ENCODE measurements at places on chromosomes 5 and 9.

GRCh38 chr5:5018578-5018970, 121.6 kb upstream of the ADAMTS16 start:
- no peak for DNase-seq

DNA sequence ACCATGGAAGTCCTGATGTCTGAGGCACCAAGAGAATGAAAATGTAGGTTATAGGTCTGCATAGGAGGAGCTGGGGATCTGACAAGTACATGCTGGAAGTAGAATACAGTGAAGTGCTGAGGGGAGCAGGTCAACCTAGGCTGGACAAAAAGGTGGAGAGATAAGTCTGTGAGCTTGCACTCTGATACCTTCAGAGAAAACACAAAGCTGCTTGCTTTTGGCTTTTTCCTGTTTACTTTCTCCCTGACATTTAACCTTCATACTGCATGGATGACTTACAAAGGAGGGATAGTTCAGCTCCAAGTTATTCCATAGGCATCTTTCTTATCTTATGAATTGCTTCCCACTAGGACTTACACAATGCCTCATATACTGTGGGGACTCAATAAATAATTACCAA, 256.7 kb upstream of the NREP start:
- DNase-seq: no peak

- no peak for DNase-seq
These were observed 39.0 kb downstream of the ITK start for GRCh38 chr5:157219491-157220271.

DNA sequence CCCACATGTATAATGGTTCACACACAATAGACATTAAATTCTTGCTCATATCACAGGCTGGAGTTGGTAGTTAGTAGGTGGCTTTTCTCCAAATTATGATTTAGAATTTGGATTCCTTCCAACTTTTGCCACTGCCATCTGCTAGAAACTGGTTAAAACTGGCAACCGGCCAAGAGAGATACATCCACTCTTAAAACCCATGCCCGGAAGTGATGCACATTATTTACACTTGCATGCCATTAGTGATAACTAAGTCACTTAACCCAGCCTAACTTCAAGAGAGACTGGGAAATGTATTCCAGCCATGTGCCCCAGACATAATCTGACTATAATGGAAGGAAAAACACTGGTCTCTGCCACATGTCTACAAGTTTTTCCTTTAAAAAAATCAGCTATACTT, 395.7 kb upstream of the SEMA6A start:
- DNase-seq: no peak

- no peak for DNase-seq
These were observed 34.0 kb upstream of the FCHO2 start for GRCh38 chr5:72921886-72922285.

DNA sequence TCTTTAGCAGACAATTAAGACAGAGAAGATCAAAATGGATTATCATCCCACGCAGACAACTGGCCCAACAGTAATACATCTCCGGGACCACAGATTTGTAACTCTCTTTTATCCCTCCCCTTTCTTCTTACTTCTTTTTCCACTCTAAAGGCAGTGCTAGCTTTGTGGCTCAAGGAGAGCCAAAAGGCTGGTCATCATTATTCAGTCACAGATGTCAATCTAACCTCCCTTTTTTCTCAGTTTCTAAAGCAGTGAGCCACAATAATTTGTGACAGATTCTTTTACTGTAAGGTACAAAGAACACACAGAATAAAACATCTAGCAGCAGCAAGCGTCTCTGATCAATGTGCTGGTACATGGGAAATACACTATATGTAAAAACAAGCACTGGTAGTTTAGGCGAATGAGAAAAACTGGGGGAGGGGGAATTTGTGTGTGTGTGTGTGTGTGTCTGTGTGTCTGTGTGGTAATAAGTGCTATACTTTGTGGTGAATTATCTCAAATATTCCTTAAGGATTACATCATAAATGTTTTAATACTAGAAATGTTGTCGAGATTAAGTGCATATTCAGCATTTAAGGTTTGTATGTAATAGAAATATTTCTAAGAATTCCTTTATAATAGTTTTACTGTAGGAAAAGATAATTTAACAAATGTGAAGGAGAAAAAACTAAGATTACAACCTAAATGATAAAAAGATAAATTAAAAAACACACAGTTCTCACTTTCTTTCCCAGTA, 140.2 kb downstream of the DENND1A start:
- no peak for DNase-seq

DNA sequence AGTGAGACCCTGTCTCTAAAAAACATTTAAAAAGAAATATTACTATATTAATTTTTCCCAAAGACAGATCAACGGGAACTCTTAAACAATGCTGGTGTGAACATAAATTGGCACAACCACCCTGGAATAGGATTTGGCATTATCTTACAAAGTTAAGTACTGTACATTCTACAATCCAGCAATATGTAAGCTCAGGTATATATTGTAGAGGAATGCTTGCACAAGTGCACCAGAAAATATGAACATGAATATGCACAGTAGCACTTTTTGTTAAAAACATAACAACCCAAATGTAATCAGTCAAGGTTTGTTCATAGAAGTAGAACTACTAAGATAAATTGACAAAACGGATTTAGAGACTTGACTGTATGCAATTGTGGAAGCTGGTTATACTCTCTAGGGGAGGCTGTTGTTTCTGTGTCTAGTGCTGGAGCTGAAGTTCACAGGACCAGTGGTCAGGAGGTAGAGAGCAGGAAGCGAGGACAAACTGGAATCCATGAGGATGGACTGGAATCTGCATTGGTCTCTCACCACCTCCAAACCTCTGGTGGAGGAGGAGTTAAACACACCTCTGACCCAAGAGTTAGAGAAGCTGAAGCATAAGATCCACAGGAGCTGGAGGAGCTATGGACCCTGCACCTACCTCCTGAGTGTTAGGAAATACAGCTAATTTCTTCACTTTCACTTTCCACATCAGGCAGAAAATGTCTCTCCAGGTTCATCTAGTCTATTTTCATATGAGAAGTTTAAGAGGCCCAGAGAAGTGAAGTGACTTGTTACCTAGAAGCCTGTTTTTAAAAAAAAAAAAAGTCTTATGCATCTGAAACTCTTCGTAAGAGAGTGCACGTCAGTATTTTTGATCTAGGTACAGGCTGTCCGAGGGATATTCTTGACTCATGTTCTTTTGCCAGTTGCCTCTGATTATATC, 20.3 kb upstream of the RIC1 start:
- no peak for DNase-seq

- DNase-seq: no peak
These were observed 4.3 kb downstream of the AQP3 start for GRCh38 chr9:33443047-33443446.

- no peak for DNase-seq
These were observed 64.4 kb upstream of the WWC1 start for GRCh38 chr5:168227001-168227400.

GRCh38 chr9:34385561-34386230, 9.0 kb upstream of the MYORG start:
- no peak for DNase-seq

DNA sequence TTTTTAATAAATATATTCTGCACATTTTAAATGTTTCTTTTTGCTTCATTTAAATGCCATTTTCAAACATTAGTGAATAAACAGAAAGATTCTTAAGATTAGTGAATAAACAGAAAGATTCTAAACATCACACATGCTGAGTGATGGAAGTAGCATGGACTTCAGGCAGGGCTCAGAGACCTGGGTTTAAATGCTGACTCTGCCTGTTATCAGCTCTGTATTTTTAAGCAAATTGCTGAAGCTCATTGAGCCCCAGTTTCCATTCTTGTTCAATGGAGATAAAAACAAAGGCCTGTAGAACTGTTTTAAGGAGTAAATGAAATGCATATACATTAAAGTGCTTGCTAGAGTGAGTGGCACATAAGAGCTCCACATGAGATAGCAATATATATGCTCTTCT, 8.1 kb upstream of the LVRN start:
- DNase-seq: no peak

All from lower leg skin (tissue), 4 donors.